Kidney tubule cell (primary cell): ENCODE measurements at places on chromosomes 16 and 17.

DNA sequence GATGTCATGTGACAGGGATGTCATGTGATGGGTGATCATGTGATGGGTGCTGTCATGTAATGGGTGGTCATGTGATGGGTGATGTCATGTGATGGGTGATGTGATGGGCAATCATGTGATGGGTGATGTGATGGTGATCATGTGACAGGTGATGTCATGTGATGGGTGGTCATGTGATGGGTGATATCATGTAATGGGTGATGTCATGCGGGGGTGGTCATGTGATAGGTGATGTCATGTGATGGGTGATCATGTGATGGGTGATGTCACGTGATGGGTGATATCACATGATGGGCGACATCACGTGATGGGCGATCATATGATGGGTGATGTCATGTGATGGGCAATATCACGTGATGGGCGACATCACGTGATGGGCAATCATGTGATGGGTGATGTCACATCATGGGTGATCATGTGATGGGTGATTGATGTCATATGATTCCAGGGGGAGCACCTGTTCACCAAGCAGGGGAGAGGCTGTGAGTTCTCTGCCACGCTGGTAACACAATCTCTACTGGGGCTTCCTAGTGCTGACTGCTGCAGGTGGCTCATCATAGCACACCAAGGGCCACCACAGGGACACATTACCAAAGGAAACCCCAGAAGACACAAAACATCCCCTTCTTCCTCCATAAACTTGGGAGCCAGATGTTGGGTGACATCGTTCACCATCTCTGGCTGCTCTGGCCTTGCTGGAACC lies 16.5 kb downstream of the CD300LB start:
- DNase-seq: no peak

DNA sequence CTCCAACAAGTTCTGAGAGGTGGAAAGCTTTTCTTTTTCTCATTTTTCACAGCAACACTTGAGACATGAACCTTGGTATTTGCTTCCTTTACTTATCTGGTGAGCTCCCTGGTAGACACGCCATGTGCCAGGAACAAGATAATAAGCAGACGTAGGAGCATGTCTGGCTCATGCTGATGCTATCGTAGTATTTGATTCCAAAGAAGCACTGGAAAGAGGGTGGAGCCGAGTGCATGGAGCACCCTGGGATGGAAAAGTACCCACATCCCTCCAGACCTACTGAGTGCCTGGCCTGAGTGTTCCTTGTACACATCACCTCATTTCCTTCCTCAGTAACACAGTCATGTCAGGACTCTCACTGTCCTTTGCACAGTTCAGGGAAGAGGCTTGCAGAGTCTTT lies 231.0 kb downstream of the CBLN1 start:
- no peak for DNase-seq

DNA sequence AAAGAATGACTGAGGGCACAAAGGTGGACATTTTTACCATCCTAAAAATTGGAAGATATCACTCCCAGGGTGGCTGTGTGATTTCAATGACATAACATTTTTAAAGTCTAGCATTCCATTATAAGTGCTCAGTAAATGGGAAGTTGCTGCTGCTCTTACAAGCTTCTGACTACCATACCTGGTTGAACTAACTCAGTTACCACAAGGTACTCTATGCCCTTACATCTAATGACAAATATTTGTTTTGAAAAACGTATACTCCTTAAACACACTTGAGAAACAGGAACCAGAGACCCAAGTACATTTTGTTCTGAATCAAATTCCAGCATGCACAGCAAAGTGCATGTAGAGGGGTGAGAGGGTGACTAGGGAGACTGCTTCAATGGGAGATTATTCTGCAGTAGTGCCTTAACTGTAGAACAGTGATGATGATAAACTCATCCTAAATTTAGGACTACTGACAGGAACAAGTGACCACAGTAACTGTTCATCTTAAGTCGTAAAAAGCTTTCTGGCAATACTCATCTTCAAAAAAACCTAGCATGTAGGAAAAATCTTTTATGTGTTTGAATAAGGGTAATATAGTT lies 83.5 kb downstream of the KANSL1 start:
- no peak for DNase-seq

- DNase-seq: peak; percentile 57
Measured at GRCh38 chr16:10314811-10315210, 71.0 kb upstream of the ATF7IP2 start.

DNA sequence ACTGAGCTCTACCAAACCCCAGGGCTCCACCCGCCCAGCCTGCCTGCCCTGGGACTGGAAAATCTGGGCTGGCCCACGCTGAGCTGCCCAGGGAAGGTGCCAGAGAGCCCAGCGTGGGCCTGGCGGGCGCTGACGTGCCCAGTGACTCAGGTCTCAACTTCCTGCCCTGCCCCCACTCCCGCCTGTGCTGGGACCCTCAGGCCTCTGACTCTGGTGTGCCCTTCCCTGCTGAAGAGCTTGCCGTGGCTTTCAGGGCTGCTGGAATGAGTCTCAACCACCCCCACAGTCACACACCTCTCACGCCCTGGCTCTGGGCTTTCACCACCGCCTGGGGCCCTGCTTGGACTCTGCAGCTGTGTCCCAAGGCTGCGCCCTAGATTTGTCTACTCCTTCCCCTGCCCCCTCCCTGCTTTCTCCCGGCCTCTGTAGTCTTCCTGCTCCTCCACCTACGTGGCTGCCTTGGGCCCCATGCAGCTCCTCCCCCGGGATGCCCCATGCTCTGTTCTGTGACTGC lies 10.4 kb downstream of the LLGL1 start:
- DNase-seq: no peak

DNA sequence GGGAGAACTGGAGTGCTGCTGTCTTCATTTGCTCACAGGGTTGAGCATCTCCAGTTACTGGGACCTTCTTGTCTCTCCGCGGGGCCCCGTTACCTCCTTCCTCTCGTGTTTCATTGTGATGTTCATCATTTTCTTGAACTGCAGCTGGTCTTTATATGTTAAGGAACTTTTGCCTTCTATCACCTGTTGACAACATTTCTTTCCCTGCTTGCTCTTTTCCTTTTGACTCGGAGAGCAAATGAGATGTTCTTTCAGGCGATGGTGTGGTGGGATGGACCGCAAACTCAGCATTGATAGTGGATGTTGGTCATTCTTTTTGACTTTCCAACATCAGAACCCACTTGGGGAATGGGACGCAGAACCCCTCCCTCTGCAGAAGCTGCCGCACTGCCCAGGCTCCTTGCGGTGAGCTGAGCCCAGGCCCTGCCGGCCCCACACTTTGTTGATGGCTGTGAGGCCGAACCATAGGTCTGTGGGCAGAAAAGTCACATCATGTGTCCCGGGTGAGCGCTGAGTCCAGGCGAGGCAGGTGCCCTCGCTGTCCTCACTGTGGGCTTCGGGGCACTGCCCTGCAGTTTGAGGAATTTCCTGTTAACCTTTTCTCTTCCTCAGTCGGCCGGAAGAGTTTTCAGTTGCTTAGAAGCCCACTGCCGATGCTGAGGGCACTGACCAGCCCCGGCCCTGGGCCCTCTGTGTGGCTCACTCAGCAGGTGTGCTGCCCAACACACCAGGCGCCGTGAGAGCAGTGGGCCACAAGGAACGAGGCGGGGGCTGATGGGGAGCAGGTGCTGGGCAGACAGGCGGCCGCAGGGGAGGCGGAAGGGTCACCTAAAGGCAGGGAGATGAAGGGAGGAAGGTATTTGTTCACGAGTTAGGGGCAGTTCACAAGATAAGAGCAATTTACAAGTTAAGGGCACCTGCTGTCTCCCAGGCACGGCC lies 7.4 kb downstream of the RPL13 start:
- DNase-seq: no peak
